Right kidney (tissue), 9 donors: ENCODE measurements at places on chromosomes 11 and 22.

DNA sequence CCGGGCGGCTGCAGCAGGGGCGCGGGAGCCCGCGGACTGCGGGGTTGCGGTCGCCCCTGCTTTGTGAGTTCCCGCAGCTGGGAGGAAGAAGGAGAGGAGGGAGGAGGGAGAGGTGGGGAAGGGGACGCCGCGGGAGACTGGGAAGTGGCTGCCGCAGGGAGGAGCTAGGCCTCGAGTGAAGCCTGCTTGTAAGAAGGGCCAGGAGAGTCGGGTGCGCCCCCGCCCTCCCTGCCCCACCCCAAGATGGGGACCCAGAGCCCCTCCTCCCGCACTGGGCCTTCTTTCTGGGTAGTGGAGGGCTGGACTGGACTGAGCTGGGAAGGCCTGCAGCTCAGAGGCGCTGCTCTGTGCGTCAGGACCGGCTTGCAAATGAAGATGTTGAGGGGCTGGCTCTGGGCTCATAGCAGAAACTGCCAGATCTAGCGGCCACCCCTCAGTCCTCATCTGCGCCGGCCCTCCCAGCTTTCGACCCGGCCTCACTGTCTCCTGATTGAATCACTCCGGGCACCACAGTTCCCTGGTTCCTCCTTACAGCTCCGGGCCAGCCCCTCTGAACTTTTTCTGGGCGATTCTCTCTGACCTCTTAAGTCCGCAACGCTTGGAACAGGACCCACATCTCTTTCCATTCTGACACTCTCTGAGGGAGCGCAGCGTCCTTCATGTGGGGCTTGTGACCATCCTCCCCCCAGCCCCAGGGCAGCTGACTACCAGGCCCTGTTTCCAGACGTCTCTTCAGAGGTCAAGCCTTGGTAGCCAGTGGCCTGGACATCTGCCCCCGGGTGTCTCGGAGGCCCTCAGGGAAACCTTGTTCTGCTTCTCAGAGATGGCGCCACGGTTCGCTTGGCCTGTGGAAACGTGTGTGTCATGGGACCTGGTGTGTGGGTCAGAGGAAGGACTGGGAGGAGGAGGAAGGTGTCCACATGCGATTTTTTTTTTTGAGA lies 21.9 kb downstream of the SERPINH1 start:
- peak; percentile 97 for DNase-seq

DNA sequence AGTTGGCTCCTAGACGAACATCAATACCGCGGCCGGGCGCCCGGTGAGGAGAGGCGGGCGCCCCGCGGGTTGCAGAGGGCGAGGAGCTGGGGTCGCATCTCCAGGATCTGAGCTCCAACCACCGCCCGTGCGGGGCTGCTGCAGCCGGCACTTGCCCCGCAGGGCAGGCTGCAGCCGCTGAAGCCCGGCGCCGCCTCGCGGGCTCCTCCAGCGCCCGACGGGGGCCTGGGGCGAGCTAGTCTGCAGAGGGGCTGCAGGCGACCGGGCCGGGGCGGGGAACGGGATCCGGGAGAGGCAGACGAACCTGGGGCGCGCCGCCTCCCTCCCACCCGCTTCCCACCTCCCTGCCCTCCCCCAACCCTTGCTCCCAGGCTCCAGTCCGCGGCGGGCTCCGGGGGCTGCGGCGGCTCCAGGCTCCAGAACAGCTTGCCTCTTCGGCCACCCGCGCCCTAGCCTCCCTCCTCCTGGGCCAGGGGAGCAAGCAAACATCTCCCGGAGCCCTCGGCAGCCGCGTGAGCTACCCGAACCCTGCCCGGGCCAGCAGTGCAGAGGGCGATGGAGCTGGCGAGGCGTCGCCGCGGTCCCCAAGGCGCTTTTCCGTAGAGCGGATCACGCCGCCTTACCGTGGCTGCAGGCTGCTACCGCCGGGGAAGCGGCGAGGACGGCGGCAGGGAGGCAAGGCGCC lies 802 bp downstream of the TENM4 start:
- peak; percentile 86 for DNase-seq

DNA sequence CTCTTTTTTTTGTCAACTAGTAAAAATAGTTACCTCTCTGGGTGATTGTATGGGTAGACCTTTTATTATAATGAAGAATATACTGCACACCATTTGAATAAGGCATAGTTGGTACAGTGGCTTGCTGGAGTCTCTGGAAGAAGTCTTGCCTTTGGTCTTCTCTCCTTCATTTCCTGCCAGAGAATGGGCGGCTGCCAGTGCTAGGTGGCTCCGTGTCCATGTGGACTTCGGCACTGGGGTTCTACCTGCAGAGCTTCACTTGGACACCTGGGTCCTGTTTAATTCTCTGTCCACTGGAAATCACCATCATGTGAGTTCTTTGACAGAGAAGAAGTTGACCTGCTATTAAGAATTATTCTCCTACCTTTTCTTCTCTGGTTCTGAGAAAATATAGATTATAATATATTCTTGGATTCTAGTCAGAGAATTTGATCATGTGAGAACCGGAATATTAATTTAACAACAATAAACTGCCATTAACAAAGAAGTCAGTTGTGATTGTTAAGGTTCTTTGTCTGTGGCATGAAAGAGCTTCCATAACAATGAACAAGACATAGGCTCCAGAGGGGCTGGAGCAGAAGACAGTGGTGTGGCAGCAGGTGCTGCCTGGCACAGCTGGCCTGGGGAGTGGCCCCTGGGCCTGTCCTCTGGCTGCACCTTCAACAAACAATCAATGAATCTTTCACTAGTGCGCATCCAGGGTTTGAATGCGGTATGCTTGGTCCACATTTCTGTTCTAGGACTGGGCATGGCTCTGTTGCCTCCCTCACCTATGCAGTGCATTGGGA lies 77.5 kb downstream of the PPFIBP2 start:
- DNase-seq: no peak

GRCh38 chr11:66070604-66071380 lies 720 bp downstream of the PACS1 start:
- DNase-seq: peak; percentile 72

GRCh38 chr11:19790831-19791552 lies 78.4 kb downstream of the NAV2 start:
- DNase-seq: no peak

- DNase-seq: peak; percentile 93
Observed at GRCh38 chr11:64241241-64241490, 271 bp downstream of the FKBP2 start.

DNA sequence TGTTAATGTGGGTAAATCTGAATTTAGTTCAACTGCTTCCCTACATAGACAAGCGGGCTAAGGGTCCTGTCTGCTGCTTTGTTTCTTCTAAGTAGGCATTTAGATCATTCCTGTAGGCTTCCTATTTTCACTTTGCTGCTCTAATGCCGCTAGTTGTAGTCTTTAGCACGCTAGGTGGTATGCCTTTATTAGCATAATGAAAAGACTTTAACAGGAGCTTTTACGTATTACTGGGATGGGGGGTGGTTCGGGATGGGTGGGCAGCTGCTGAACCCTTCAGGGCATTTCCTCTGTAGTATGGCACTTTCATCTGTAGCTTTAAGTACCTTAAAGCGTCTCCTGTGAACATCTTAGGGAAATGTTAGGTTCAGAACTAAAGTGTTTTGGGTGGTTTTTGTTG lies 85.3 kb downstream of the GGT1 start:
- DNase-seq: no peak

DNA sequence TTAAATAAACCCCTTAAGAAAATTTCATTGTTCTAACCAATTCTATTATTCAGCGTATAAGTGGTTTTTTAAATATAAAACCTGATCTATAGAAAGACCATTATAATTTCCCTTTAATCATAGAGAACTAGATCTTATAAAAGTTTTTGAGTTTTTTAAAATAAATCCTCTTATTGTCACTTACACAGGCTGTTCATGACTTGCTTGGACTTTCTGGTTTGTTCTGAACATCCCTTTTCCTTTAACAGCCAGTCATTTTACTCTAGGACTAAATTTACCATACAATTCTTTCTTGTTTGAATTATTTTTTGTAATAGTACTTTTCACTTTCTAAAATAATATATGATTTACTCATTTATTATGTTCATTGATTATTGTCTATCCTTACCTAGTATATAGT lies 4.7 kb downstream of the NXPE2 start:
- DNase-seq: no peak

GRCh38 chr11:2585566-2586086 lies 114.2 kb downstream of the KCNQ1OT1 start:
- no peak for DNase-seq

GRCh38 chr11:100594320-100594719 lies 92.8 kb upstream of the ARHGAP42 start:
- DNase-seq: no peak

- peak; percentile 82 for DNase-seq
Observed at GRCh38 chr11:65574109-65574810, 1.6 kb upstream of the EHBP1L1 start.

GRCh38 chr22:30297991-30298701 lies 8.8 kb upstream of the CASTOR1 start:
- DNase-seq: no peak

- DNase-seq: no peak
Observed at GRCh38 chr22:30857791-30858190, 110.8 kb downstream of the MORC2 start.

DNA sequence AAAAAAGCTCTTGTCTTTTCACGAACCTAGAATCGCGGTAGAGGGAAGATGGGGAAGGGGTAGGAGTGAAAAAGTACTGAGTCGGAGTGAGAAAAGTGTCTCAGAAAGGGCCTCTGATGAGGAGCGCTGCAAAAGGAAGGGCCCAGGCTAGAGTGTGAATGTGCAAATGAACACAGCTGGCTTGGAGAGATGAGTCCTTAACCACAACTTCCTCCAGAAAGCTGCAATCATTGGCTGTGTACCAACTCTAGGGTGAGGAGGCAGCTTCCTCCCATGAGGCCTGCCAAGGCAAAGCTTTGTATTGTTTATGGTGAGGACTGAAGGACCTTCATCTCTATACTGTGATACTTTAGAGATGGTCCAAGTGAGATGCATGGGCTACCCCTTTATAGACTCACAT lies 566.9 kb upstream of the ANO5 start:
- DNase-seq: no peak

DNA sequence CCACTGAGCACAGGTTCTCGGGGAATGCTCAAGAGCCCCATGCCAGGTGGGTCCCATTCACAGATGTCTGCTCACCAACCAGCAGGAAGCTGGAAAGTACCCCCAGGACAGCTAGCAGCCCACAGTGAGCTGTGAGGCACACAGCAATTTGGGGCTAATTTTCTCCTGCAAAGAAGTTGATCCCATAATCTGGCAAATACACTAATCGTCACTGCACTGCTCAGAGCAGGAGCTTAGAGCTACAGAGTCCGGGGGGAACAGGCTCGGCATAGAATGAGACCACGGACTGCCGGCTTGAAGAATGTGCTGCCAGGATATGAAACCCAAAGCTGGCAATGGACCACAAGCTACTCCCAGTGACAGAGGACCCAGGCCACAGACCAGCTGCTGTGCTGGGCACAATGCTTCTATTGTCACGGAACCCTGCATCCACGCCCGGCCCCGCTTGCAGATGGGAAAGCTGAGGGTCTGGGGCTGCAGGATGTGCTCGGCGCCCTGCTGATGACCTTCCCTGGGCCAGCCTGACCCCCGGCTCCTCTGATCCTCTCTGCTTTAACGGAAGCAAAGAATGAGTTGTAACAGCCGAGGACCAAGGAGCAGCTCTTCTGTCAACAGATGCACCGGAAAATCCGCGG lies 239.7 kb downstream of the CTTN start:
- DNase-seq: no peak

GRCh38 chr11:133507185-133507584 lies 25.1 kb downstream of the OPCML start:
- no peak for DNase-seq

GRCh38 chr11:118180300-118180703 lies 3.9 kb upstream of the SCN2B start:
- DNase-seq: peak; percentile 61

- no peak for DNase-seq
Observed at GRCh38 chr11:83938148-83938547, 652.0 kb upstream of the CCDC90B start.

DNA sequence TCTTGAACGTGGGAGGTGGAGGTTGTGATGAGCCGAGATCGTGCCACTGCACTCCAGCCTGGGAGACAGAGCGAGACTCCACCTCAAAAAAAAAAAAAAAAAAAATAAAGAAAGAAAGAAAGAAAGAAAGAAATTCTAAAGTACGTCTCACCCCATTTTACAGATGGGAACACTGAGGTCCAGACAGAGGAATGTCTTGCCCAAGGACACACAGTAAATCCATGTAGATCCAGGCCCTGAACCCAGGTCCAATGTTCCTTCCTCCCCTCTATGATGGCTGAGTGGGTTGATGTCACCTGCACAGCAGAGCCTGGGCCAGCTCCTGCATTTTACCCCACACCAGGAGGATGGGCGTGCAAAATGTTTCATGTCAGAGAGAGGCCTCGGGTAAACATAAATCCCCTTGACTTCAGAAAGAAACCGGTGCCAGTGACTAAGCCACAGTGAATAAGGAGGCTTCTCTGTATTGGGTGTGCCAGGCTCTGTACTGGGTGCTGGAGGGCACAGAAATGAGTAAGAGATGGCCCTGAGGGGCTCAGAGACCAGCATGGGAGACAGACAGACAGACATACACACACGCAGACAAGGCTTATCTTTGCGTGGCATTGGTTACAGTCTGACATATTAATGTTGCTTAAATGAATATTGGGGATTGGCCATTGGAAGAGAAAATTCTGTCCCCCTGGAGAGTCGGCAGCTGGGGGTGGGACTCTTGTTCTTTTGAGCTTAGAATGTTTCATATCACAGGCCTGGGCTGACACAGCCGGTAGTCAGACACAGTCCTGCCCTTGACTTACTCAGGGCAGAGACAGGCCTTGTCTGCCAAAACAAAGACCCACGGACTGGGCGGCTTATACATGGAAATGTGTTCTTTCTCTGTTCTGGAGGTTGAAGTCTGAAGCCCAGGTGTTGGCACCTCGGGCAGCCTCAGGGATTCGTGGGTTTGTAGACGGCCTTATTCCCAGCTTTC lies 105.4 kb downstream of the MIAT start:
- no peak for DNase-seq

DNA sequence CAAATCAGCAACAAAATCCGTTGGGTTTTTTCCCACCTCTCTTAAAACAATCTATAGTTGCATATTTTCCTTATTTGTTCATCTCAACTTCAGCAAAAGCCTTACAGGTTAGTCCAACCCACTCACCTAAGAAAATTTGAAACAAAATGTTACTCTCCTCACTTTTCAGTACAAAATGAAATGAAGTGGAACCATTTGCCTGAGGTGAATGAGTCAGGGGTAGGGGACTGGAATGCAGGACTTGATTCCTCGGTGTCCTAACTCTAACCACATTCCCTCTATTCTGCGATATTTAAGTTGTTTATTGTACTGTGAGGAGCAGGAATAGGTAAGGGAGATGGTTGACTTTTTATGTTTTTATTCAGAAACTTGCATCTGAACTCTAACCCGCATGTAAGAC lies 16.4 kb downstream of the ATP5MG start:
- no peak for DNase-seq

DNA sequence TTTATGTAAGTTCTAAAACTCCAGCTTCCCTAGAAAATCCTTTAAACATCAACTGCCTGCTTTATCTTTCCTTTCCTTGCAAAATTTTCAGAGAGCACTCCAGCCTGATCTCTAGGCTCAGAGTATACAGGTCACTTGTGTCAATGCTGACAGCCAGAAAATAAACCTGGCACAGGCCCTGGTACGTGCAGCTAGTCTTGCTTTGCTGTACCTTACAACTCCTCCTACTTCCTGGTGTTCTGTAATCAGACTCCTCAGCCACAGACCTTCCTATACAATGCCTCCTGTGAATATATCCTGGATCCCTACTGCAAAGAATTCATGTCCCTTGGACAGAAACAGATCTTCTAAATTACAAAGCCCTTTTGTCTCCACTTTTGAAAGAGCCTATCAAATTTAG lies 24.2 kb upstream of the TMEM123 start:
- no peak for DNase-seq

GRCh38 chr11:115566180-115566764 lies 62.1 kb upstream of the CADM1 start:
- no peak for DNase-seq

- DNase-seq: no peak
Observed at GRCh38 chr11:90243534-90243933, 20.7 kb upstream of the CHORDC1 start.
